ENCODE measurements at places on chromosomes 2 and 18. TPM values are rescaled to one million over a fixed set of nuclear protein-coding genes. Genes with fewer than 3 reads are reported as not detected.

DNA sequence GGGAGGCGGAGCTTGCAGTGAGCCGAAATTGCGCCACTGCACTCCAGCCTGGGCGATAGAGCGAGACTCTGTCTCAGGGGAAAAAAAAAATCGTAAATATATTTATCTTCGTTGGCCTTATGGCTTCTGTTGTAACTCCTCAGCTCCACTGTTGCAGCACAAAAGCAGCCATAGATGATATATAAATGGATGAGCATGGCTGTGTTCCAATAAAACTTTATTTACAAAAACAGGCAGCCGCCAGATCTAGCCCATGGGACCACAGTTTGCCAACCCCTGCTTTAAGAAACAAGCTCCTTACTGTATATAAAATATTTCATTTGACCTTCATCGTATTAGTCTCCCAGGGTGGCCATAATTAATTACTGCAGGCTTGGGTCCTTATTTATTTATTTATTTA is 20.1 kb downstream of the ST8SIA3 start:
- DNase-seq: no peak

GRCh38 chr2:190409616-190410015 is 1.5 kb downstream of the MFSD6 start:
- no peak for DNase-seq

GRCh38 chr18:59352250-59352855 is 6.7 kb downstream of the LMAN1 start:
- DNase-seq: no peak

- DNase-seq: no peak
Measured at GRCh38 chr18:55302167-55302833, 285.7 kb downstream of the TCF4 start.

DNA sequence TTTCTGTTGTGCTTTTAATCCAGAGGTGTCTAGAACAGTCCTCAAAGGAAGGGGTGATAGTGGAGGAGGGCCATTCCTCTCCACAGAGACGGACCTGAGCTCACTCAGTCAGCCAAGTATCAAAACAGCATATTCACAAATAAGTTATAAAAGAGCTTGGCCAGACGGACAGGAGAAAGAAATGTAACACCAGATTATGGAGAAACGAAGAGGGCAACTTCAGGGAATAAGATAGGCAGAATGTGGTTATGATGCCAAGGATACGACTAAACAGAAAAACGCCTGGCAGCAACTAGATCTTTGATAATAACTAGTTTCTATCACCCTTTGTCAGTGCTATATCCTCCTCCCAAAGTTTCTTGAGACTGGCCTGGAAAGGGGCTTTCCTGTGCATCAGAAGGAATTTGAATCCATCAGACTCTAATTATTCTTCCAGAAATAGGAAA is 42.5 kb downstream of the MAP4K3 start:
- DNase-seq: no peak

The RSAD2 gene
- total RNA-seq: 7.0 TPM

All from esophagus muscularis mucosa (tissue), 4 donors.